ENCODE measurements at places on chromosomes 7 and 10.

DNA sequence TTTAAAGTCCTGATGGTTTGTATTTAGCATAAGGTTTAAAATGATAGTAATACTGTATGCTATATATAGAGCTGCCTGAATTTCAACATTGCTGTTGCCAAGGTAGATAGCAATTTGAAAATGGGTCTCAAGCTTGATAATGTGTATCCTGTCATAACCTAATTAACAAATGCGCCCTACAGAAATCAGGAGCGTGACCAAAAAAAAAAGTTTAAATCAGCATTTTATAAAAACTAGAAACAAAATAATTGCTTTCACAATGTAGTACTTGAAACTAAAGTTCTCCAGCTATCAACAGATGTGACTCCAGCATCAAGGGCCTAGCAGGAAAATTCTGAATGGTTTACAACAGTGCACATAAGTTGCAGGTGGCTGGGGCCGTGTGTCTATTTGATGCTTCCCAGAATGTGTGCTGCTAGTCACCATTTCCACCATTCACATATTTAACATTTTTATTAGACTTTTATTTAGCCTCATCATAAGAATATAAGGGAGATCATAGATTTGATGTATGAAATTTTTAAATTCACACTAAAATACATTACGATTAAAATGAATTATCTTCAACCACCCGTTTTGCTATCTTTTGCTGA, 14.1 kb downstream of the FXYD4 start:
- DNase-seq: no peak

DNA sequence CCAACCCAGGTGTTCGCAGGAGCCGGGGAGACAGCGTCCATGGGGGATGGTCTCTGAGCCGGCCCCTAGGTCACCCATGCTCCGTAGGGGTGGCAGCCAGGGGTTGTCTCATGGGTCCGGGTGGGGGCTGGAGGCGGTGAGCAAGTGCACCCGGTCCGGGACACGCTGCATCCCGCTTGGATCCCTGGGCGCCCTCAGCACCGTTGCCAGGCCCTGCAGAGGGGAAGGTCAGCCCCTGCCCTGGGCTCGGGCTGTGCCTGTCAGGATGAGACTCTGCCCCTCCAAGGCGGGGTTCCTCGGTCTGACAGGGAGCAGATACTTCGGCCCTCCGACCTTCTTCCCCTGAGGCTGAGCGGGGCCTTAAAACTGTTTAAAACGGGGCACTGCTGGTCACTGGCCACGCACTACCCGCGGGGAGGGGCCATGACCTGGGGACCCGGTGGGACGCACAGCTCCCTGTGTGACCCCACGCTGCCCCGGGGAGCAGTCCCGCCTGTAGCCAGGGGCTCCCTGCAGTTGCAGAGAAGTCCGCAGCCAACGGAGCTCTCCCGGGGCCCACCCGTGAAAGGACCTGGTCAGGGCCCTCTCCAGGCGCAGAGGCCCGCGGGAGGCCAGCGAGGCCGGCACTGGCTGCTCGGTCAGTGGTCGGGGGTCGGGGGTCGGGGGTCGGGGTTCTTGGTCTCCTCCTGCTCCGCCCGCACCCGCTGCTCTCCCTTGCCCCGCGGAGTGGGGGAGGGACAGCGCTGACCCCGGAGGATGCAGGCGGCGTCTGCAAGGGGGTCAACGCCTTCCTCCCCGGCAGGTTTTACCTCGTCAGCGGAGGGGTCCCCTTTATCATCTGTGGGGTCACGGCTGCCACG, 33.4 kb upstream of the KNDC1 start:
- no peak for DNase-seq

DNA sequence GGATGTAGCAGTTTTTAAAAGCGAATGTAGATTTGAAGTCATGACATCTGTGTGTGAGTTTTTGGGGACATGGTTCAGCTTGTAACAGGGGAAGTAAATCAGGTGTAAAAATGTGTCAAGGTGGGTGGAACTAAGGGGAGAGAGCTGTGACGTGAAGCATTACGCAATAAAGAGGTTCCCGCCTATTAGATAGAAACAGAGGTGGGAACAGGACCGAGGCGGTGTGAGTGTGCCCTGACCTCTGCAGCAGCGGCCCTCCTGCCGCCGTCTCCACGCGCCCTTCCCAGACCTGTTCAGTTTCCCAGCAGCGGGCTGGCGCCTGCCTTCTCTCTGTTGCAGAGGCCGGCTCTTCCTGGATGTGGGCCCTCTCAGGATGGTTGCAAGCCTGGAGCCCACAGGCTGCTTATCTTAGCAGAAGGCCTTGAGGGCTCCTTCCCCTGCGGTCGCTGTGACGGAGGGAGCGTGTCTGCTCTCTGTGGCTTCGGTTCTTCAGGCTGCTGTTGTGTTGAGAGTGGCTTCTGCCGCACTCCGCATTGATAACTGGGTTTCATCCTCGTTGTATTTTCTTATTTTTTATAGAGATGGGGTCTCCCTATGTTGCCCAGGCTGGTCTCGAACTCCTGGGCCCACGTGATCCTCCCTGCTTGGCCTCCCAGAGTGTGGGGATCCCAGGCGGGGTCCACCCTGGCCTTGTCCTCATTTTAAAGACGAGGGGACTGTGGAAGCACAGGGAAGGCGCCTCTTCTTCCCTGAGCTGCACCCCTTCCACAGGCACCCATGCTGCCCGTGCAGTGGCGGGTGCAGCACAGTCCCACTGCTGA, 65.0 kb downstream of the DNAJB6 start:
- no peak for DNase-seq

DNA sequence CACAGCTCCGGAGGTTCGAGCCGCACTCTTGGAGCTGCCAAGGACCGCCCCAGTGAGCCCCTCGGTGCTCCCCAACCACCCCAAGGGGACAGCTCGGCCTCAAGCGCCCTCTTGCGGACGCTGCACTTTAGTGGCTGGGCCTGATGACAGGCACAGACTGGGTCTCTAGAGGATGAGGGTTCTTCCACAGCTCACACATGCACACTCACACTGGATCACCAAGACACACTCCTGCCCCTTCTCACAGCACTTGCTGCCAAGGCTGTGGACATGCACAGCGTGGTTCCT, 2.1 kb downstream of the RET start:
- no peak for DNase-seq

- DNase-seq: no peak
These were observed 324.5 kb upstream of the KLF6 start for GRCh38 chr10:4109469-4109868.

Measured in T follicular helper cell (primary cell).